Large intestine (tissue), 12 donors: ENCODE measurements at places on chromosomes 7 and 10. TPM values are rescaled to one million over a fixed set of nuclear protein-coding genes. Genes with fewer than 3 reads are reported as not detected.

Gene TMEM184A
- polyA plus RNA-seq, result 58.6 TPM

Gene RHOBTB1
- 21.8 TPM for polyA plus RNA-seq

Gene NME8
- polyA plus RNA-seq, result 0.04 TPM

Gene COX19
- 33.5 TPM for polyA plus RNA-seq

Gene GIMAP4
- polyA plus RNA-seq, result 17.8 TPM

Gene OPN4
- polyA plus RNA-seq, result not detected

Gene TMEM273
- 5.5 TPM for polyA plus RNA-seq

Gene SLC13A1
- polyA plus RNA-seq, result 1.7 TPM

Gene HOXA4
- 19.7 TPM for polyA plus RNA-seq

Gene KDM7A
- polyA plus RNA-seq, result 17.3 TPM

Gene RASA4
- polyA plus RNA-seq, result 30.1 TPM

Gene ZNF425
- polyA plus RNA-seq, result 4.3 TPM

GRCh38 chr7:134433430-134433829 lies 25.5 kb downstream of the AKR1B1 start:
- H3K4me1 ChIP-seq, result peaks cover 15% of the 10 kb centered on the region
- H3K27me3 ChIP-seq, result no peaks in the 10 kb centered on the region
- no peak for DNase-seq
- no peak overlapping the region for H3K27ac ChIP-seq

GRCh38 chr7:290554-291372 lies 793 bp downstream of the FOXL3 start:
- no peak overlapping the region for H3K27ac ChIP-seq
- DNase-seq, result no peak
- H3K4me1 ChIP-seq, result peaks cover 34% of the 10 kb centered on the region
- peaks cover 48% of the 10 kb centered on the region for H3K27me3 ChIP-seq
- H3K4me3 ChIP-seq, result no peak overlapping the region
- H3K36me3 ChIP-seq, result no peaks in the 10 kb centered on the region

- H3K4me1 ChIP-seq, result peaks cover 3% of the 10 kb centered on the region
- H3K4me3 ChIP-seq, result no peak overlapping the region
- no peaks in the 10 kb centered on the region for H3K27me3 ChIP-seq
- peaks cover 15% of the 10 kb centered on the region for H3K36me3 ChIP-seq
Observed at GRCh38 chr7:698515-699475, 27.7 kb upstream of the DNAAF5 start.

DNA sequence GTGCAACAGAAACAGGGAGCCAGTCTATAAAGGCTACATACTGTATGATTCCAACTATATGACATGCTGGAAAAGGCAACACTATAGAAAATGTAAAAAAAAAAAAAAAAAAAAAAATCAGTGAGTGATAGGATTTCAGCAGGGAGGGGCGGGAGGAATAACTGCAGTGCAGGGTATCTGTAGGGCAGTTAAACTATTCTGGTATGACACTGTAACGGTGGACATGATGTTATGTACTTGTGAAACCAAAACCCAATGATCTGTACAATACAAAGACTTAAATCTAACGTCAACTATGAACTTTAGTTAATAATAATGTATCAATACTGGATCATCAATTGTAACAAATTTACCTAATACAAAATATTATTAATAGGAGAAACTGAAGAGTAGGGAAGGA lies 14.3 kb downstream of the WASL start:
- no peak overlapping the region for H3K4me3 ChIP-seq
- H3K27ac ChIP-seq, result no peak overlapping the region
- H3K27me3 ChIP-seq, result no peaks in the 10 kb centered on the region
- H3K36me3 ChIP-seq, result no peaks in the 10 kb centered on the region
- DNase-seq, result no peak

- no peak overlapping the region for H3K4me3 ChIP-seq
- DNase-seq, result no peak
- H3K36me3 ChIP-seq, result no peaks in the 10 kb centered on the region
- no peaks in the 10 kb centered on the region for H3K27me3 ChIP-seq
- H3K4me1 ChIP-seq, result no peaks in the 10 kb centered on the region
- no peak overlapping the region for H3K27ac ChIP-seq
Observed at GRCh38 chr10:6907877-6908530, 327.9 kb upstream of the PRKCQ start.

DNA sequence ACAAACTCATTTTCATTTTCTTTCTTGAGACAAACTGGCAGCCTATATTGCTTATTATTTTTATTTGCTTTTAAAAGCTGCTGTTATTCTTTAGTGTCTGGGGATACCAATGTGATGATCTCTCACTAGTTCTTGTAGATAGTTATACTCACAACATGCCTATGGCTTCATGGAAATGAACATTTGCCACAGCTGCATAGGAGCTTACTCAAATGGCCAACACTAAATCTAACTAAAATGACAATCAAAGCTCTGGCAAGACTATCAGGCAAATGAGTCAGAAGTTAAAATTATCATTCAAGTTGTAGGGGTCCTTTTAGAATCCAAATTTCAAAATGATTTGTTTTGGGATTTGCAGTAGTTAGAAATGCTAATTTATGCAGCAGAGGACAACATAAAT lies 225.9 kb downstream of the ANK3 start:
- no peak overlapping the region for H3K27ac ChIP-seq
- H3K27me3 ChIP-seq, result no peaks in the 10 kb centered on the region
- no peaks in the 10 kb centered on the region for H3K4me1 ChIP-seq

- H3K36me3 ChIP-seq, result no peaks in the 10 kb centered on the region
- DNase-seq, result no peak
- no peak overlapping the region for H3K4me3 ChIP-seq
- H3K27ac ChIP-seq, result no peak overlapping the region
Observed at GRCh38 chr7:91847231-91847630, 33.3 kb downstream of the MTERF1 start.

DNA sequence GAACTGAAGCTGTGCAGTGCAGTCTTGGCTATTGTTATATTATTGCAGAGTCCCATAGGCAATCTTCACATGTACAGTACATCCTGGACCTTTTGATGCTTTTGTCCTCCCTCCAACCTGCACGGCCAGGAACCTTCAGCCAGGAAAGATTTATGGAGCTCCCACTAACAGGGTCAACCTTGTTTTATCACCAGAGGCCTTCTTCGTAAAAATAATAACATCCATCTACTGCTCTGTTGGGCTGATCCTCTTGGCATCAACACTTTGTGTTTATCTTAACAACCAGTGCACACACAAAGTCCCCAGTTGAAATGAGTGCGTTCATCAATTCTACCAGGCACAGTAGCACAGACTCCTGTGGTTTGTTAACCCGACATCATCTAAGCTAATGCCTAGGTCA lies 72.4 kb downstream of the AGMO start:
- no peak overlapping the region for H3K27ac ChIP-seq
- DNase-seq, result peak; percentile 5
- H3K4me3 ChIP-seq, result no peak overlapping the region
- H3K36me3 ChIP-seq, result no peaks in the 10 kb centered on the region
- H3K27me3 ChIP-seq, result no peaks in the 10 kb centered on the region
- no peaks in the 10 kb centered on the region for H3K4me1 ChIP-seq

- H3K4me1 ChIP-seq, result no peaks in the 10 kb centered on the region
- H3K4me3 ChIP-seq, result no peak overlapping the region
- no peaks in the 10 kb centered on the region for H3K36me3 ChIP-seq
- DNase-seq, result no peak
Observed at GRCh38 chr10:68142761-68143160, 33.5 kb downstream of the MYPN start.

GRCh38 chr7:101674439-101674838 lies 45.3 kb upstream of the MYL10 start:
- H3K4me3 ChIP-seq, result no peak overlapping the region
- no peaks in the 10 kb centered on the region for H3K4me1 ChIP-seq
- H3K27me3 ChIP-seq, result no peaks in the 10 kb centered on the region
- no peak overlapping the region for H3K27ac ChIP-seq
- no peaks in the 10 kb centered on the region for H3K36me3 ChIP-seq
- DNase-seq, result no peak

GRCh38 chr10:113284635-113285034 lies 268.2 kb upstream of the HABP2 start:
- no peaks in the 10 kb centered on the region for H3K4me1 ChIP-seq
- no peak overlapping the region for H3K27ac ChIP-seq
- no peak overlapping the region for H3K4me3 ChIP-seq

GRCh38 chr7:37832194-37832593 lies 16.2 kb upstream of the NME8 start:
- H3K4me3 ChIP-seq, result no peak overlapping the region
- H3K4me1 ChIP-seq, result peaks cover 3% of the 10 kb centered on the region
- H3K27ac ChIP-seq, result no peak overlapping the region
- peak; percentile 12 for DNase-seq
- H3K36me3 ChIP-seq, result no peaks in the 10 kb centered on the region

GRCh38 chr7:157138424-157139110 lies at the start of gene UBE3C:
Gene UBE3C, plus strand, starts transcription at chr7:157138926. Its CDS starts 347 bp downstream, at chr7:157139273.
- peaks cover 12% of the 10 kb centered on the region for H3K4me1 ChIP-seq
- peak within 1 kb of the TSS; percentile 93 for H3K27ac ChIP-seq
- H3K4me3 ChIP-seq, result peak within 1 kb of the TSS; percentile 70
- DNase-seq, result peak; percentile 94
- H3K27me3 ChIP-seq, result no peaks in the 10 kb centered on the region
- peaks cover 23% of the 10 kb centered on the region for H3K36me3 ChIP-seq

- DNase-seq, result no peak
- no peaks in the 10 kb centered on the region for H3K36me3 ChIP-seq
- H3K27me3 ChIP-seq, result no peaks in the 10 kb centered on the region
Observed at GRCh38 chr7:43199371-43200160, 87.1 kb downstream of the HECW1 start.

DNA sequence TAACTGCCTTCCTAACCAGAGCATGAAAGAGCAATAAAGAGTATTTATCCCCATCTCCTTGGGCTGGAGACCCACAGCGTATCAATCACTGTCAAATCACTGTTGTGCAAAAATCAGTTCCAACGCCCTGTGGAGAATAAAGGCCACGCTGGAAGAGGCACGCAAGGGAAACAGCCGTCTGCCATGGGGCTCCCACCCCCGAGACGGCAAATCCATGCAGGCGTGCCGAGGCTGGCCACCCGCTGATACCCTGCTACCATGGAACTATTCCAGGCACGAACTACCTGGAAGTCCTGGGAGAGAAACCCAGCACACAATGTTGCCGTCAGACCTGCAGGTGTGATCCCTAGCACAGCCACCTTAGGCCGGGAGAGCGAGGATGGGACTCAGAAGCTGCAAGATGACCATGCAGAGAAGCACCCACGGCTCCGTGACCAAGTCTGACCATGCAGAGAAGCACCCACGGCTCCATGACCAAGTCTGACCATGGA lies 185.3 kb downstream of the DIP2C start:
- no peak for DNase-seq
- H3K27me3 ChIP-seq, result no peaks in the 10 kb centered on the region
- peaks cover 14% of the 10 kb centered on the region for H3K36me3 ChIP-seq
- no peak overlapping the region for H3K27ac ChIP-seq
- H3K4me3 ChIP-seq, result no peak overlapping the region
- H3K4me1 ChIP-seq, result no peaks in the 10 kb centered on the region
